ENCODE measurements at places on chromosomes 7 and 10.

DNA sequence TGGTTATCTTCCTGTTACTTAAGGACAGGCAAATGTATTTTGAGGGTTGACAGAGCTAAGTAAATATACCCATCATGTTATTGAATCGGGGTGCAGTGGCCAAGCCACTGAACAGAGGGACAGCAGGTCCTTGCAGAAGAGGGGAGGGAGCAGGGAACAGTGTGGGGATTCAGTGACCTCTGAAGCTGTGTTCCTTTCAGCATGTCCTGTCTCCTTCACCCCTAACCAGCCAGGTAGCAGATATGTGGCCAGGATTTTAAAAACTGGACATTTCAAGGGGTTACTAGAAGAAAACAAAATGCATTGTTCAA lies 12.7 kb downstream of the ANK3 start:
- no peaks in the 10 kb centered on the region for H3K36me3 ChIP-seq
- DNase-seq, result no peak
- no peak overlapping the region for H3K4me3 ChIP-seq
- no peak overlapping the region for H3K27ac ChIP-seq
- H3K27me3 ChIP-seq, result no peaks in the 10 kb centered on the region

DNA sequence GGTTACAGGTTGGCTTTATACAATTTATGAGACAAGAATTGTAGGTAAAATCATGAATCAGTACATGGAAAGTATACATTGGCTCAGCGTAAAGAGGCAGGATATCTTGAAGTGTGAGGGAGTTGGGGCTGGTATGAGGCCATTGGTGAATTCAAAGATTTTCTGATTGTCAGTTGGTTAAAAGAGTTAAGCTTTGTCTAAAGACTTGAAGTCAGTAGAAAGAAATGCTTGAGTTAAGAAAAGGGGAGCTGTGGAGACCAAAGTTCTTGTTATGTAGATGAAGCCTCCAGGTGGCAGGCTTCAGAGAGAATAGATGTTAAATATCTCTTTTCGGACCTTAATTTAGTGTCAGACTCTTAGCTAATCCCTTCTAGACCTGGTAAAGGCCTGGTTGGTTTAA lies 341.0 kb downstream of the GALNT17 start:
- H3K4me3 ChIP-seq, result no peak overlapping the region
- H3K27ac ChIP-seq, result no peak overlapping the region
- DNase-seq, result no peak

DNA sequence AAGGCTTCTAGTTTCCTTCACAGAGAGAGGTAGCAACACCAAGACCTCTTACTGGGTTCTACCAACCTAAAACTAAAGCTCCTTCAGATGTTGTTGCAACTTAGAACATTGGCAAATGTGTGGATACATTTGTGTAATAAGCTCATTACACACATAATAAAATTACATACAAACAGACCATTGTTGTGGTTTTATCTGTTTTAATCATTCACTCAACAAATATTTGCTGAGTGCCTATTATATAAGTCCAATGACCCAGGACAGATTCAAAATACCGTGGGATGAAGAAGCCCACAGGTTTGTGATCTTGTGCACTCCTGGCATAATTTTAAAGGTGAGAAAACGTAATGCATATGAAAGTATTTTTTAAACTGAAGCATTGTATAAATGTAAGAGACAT lies 160.4 kb upstream of the NPVF start:
- no peak overlapping the region for H3K4me3 ChIP-seq
- H3K4me1 ChIP-seq, result peaks cover 76% of the 10 kb centered on the region
- H3K36me3 ChIP-seq, result no peaks in the 10 kb centered on the region
- DNase-seq, result no peak

DNA sequence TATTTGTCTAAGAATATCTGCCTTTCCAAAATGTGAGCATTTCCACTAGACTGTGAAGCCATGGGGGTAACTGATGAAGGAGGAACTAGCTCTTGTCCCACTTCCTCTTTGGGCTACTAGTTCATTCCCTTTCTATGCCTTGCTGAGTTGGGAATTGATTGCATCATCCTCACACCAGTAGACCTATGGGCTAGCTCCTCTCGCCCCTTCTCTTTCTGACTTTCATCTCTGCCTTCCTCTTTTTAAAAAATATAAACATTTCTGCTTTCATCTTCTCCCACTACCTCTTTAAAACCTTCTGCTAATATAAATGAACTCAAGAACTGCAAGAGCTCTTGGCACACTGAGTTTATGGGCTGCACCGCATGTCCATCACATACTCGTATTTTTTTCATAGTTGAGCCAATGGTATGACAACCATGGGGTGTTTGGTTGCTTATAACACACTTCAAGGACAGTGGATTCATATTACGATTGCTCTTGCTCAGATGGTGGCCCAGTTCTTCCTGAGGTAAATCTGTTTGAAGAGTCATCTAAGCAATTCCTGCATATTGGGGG lies 182.0 kb downstream of the REEP3 start:
- no peak for DNase-seq
- H3K27me3 ChIP-seq, result no peaks in the 10 kb centered on the region
- no peaks in the 10 kb centered on the region for H3K36me3 ChIP-seq
